EL (cell line): ENCODE measurements at places on chromosomes 1 and 21.

- no peak for DNase-seq
Measured at GRCh38 chr1:91697416-91697815, 188.5 kb downstream of the TGFBR3 start.

GRCh38 chr1:201216395-201217085 lies 25.9 kb downstream of the IGFN1 start:
- DNase-seq = no peak

- no peak for DNase-seq
Measured at GRCh38 chr1:41521766-41522165, 37.3 kb upstream of the EDN2 start.

DNA sequence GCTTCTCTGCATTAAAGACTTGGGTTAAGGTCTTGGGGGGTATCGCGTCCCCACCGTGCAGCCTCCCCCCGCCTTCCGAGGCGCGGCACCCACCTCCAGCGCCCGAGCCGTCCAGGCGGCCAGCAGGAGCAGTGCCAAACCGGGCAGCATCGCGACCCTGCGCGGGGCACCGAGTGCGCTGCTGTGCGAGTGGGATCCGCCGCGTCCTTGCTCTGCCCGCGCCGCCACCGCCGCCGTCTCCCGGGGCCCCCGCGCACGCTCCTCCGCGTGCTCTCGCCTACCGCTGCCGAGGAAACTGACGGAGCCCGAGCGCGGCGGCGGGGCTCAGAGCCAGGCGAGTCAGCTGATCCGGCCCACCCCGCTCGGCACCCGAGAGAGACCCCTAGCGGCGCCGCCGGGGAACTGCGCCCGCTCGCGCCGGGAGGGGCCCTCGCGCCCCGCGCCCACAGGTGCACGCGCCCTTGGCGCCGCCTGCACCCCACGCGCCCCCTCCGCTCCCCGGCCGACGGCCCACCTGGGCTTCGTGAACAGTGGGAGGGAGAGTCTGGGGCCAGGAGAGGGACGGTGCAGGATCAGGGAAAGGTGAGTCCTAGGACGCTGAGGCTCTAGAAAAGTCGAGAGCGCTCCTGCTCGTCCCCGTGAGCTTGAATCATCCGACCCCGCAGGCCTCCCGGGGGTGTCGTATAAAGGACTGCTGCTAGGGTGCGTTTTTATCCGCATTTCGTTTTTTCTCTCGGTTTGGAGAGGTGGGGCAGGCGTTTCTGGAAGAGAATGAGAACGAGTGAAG lies at the start of gene APP:
Gene APP, minus strand, starts transcription at position 300 of the 787 bp plus-strand sequence. Its CDS starts 150 bp downstream, at position 150.
- DNase-seq = peak; percentile 78

GRCh38 chr1:4166713-4167112 lies 266.6 kb upstream of the C1orf174 start:
- no peak for DNase-seq

DNA sequence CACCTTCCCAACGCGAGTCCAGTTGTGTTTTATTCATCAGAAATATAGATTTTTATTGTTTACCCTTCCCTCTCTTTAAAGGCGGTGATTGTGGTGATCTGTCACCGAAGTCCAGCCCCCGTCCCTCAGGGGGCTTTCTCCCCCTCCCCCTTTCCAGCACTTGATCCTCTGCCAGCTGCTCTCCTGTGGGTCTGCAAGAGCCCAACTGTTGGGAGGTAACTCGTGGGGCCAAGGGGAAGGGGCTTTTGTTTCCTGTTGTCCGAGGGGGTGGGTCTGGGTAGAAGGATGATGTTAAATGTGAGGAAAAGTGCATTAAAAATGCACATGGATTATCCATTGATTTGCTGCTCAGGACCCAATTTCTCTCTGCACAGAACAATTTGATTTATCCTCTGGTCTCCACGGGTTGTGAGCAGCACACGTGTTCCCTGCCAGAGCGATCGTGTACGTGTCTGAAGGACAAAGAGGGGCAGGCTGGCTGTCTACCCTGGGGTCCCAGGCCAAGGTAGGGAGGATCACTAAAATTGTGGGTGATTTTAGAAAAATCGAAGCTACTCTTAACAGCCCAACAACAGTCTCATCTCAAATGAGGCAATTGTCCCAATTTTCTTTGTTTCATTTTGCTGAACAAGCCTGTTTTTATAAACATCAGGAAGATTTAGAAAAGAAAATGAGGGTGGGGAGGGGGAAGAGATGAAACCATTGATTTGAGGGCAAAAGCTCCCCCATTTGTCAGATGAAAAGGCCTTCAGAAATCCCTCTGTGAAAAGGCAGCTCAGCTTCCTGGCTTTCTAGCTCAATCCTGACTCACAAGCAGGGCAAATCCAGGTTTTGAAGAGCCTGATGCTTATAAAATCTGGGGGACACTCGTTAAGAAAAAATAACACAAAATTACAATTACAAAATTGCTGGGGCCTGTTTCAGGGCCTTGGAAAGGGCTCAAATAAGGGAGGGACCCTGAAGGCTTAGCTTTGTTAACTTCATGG lies 176.2 kb downstream of the RHOU start:
- no peak for DNase-seq

GRCh38 chr1:31583995-31584868 lies 7.9 kb downstream of the TINAGL1 start:
- DNase-seq = peak; percentile 73

GRCh38 chr1:45892068-45892785 lies 88.8 kb downstream of the MAST2 start:
- peak; percentile 92 for DNase-seq

GRCh38 chr1:155166471-155167165 lies 6.5 kb downstream of the KRTCAP2 start:
- DNase-seq = no peak

DNA sequence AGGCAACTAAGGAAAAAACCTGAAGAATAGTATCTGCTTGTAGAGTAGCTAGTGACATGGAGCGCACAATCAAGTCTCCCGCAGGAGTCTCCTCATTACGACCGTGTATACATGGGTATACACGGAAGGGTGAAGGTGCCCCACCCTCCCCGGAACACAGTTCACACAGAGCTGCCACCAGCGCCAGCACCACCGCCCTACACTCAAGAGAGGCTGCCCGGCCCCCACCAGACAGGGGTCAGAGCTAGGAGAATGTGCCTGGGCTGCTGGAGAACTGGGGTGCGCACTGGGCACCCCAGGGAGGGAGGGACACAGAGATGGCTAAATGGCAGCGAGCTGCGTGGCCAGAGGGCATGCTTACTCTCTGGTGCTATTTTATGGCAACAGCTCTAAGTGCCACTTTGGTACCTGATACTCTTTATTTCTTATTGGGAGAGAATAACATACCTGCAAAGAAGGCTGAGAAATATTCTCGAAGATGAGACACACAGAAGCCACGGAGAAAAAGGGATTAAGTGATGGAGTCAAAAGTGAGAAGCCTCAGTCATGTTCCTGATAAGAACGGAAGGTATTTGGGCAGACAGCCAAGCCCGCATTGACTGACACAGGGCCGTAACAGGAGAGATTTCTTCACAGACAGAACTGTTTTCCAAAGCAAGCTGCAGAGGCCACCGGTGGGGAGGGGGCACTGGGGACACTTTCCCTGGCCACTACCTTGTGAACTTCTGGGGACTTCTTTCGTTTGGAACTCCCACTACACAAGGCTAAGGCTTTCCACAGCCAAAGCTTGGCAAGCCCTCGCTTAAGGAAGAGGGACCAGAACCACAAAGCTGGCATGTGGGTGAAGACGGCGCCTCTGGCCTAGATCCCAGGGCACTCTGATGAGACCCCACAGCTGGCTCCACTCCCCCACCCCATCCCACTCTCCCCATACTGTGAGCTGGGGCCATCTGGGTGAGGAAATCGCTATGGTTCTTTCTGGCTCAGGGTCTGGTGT lies 108.0 kb downstream of the PGBD5 start:
- DNase-seq = no peak

- DNase-seq = no peak
Measured at GRCh38 chr1:40986328-40986783, 6.9 kb downstream of the CTPS1 start.

DNA sequence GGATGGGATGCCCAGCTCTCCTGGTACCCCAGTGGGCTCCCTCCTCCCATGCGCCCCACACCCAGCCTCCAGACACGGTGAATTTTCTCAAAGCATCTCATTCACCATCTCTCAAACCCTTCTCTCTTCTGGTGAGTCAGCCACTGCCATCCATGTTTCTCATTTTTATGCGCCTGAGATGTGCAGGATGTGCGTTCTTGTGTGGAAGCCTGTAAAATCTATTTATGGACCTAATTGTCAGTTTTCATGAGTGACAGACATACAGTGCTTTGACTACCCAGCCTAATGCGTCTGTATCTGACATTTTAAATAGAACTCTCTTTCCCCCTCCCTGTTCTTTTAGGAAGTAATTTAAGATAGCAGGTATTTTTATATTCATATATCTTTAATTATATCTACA lies 158.8 kb downstream of the DAB1 start:
- no peak for DNase-seq

DNA sequence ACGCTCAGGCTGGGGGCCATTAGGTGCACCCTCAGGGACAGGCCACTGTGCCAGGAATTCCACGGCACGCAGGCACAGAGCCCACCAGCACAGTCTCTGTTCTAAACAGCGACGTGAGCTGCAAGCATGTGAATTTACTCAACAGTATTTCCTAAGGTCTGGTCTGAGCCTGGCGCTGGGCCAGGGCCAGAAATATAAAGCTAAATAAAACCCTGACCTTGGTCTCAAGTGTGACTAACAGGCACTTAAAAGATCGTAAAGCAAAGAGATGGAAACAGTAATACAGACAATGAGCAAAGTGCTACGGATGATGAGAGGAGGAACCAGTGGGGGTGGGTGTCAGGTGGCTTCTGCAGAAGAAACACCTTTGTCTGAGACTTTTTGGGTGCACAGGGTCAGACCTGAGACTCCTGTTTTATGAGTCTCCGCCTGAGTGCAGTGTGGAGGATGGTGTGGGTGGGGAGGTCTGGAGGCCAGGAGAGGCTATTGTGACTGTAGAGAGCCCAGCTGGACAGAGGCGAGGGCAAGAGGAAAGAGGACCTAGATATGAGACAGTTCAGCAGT lies 53.4 kb upstream of the EDN2 start:
- peak; percentile 84 for DNase-seq

DNA sequence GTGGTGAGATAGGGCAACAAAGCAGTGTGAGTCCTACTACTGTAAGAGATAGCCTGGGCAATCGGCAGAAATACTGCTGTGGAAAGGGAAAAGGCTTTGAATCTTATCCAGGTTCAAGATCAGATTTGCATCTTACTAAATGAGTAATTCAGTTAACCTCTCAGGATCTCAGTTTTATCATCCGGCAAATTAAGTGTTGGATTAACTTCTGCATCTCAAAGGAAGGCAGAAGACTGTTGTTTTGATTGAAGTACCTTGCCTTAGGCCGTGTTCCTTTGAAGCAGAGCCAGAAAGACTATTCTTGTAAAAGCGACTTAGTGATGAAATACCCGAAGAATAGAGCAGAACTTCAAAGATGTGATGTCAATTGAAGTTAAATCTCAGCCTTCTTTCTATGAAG lies 612.9 kb upstream of the USP24 start:
- DNase-seq = peak; percentile 56

GRCh38 chr1:201693890-201694607 lies 134.9 kb upstream of the IPO9 start:
- DNase-seq = no peak

DNA sequence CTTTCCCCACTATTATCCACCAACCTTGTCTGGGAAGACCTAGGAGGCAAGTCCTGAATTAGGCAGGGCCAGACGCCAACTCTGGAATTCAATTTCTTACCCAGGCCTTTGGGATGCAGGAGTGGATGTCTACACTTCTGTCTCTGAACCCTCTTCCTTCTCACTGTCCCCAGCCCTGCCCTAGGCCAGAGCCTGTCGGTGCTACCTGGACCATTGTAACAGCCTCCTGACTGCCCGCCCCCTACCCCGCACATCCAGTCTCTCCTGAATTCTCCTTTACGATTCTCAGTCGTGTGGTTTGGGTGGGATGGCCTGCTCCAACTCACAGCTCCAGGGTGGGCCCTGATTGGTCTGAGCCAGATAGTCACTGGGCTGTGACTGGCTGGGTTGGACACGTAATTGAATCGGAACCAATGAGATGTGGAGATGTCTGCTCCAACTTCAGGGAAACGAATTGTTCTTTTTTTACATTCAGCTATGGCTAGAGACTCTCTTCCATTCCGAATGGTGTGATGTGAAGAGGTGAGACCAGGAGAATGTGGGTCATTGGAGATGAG lies 304.6 kb downstream of the PTPRU start:
- DNase-seq = no peak

DNA sequence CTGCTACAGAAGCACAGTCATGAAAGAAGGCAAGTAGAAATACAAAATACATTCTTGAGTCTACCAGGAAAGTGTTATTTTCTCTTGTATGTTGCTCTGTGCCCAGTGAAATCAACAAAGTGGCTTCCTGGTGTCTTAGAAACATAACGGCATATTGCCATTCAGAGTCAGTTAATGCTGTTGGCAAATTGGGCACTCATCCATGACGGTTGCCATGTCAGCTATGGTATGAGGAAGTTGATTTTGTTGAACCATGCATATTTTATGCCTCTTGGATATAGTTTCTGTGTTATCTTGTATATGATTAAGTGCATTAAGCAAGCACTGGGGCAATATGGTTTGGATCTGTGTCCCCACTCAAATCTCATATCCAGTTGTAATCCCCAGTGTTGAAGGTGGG lies 153.1 kb upstream of the CXADR start:
- no peak for DNase-seq

DNA sequence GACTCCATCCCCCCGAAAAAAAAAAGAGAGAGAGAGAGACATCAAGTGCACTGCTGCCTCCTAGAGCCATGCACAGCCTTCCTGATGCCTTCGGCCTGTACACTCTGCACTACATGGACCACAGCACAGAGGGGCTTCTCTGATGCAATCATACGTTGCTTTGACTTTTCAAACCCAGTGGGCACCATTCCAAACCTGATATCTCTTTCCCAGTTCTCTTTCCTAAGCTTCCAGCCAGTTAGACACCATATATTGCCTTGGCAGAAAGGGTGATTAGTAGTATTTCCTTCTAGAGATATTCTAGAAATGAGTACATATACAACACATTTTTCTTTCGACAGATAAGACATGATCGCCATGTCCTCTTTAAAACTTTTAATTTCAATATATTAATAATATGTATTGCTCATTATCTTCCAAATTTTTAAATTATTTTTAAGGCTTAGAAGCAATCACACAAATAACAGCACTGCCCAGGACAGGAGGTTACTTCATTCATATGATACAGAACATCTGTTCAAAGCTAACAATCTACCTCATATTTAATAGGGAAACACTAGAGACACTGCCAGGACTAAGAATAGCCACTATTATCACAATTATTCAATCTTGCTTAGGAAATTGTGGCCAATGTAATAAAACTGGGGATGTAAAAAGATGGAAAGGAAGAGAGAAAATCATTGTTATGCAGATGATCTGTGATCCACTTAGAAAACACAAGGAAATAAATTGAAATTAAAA lies 9.9 kb downstream of the CLCA1 start:
- no peak for DNase-seq

DNA sequence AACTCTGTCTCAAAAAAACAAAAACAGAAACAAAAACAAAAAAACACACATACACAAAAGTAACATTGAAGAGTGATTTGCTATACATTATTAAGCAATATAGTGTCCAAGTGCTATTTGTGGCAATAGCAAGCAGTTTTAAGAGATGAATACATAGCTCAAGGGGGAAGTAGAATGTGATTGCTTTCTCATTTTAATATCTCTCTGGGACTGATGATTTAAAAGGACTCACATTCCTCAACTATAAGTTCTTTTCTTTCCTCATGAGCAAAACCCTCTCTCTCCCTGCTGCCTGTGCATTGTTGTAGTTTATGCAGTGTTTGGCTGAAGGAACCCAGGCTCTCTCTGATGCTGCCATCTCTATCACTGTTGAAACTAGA lies 47.0 kb upstream of the CSF1 start:
- no peak for DNase-seq
